ENCODE measurements at places on chromosomes 4 and X.

DNA sequence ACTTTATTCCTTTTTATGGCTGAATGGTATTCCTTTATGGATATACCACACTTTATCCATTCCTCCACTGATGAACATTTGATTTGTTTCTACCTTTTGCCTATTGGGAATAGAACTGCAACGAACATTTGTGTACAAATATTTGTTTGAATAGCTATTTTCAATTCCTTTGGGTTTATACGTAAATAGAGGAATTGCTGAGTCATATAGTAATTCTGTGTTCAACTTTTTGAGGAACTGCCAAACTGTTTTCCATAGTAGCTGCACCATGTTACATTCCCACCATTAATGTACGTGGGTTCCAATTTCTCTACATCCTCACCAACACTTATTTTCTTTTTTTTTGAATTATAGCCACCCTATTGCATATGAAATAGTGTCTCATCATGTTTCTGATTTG, 156.5 kb upstream of the ATP6AP2 start:
- DNase-seq = no peak

DNA sequence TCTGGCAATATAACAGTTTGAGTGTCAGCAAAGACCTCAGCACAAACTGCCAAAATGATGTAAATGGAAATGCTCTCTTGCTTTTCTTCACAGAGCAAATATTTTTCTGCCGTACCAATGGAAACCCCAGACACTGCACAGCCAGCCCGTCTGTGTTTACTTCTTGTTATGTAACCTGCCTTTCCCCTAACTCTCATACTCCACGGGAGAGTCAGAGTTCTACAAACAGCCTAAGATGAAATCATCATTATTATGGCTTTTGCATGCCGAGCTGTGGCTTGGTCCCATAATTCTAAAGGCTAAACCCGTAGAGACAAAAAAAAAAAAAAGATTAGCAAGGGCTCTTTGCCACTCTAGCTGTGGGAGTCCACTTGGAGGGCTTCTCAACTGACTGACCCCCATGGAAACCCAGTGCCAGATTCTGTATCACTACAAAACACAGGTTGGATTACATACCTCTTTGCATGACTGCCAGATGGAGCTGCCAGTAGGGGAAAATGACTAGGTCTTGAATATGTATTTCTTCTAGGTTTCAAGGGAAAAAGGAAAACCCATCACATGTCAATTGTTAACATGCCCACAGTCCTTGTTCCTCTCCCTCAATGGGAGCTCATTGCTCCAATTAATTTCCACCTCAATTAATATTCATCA, 197.2 kb upstream of the CNKSR2 start:
- no peak for DNase-seq

GRCh38 chr4:176191974-176192373, 3.4 kb downstream of the SPATA4 start:
- DNase-seq = no peak

GRCh38 chrX:119121341-119121740, 6.3 kb downstream of the KIAA1210 start:
- no peak for DNase-seq

DNA sequence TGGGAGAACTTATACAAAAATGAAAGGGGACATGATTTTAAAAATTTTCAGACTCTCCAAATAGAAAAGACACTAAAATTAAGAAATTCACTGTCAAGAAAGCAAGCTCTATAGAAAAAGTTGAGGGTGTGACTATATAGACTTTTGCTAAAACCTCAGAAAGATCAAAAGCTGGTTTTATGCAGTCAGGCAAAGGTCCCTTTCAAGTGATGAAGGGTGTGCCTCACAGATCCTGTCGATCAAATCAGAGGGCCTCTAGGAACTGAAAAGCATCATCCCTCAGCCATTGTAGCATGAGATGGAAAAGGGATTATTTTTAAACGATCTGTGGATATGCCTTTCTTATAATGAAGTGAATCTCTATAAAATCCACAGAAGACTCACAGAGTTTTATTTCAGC, 116.5 kb downstream of the FAM13A start:
- DNase-seq = no peak

DNA sequence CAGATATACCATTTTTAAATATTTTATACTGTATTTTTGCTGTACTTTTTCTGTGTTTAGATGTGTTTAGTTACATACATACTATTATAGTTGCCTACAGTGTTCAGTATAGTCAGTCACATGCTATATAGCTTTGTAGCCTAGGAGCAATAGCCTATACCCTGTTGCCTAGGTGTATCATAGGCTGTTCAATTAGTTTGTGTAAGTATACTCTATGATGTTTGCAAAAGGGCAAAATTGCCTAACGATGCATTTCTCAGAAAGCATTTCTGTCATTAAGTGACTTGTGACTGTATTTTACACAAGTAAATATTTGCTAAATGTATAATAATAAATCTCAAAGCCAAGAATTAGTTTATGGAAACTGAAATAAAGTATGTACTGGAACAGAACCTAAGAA, 9.5 kb downstream of the ETFDH start:
- DNase-seq = no peak

GRCh38 chr4:107153228-107153627, 117.1 kb upstream of the DKK2 start:
- DNase-seq = peak; percentile 4

DNA sequence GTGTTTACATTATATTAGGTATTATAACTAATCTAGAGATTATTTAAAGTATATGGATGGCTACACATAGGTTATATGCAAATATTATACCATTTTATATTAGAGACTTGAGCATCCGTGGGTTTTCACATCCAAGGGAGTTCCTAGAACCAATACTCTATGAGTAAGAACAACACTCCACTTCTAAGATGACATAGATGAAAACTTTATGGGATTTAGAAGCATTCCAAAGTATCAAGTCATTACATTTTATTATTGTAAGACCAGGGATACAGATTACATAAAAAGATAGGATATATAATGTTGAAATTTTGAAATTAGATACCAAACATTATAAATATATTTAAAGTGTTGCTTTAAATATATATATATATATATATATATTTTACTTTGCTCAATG, 207.0 kb downstream of the NAP1L3 start:
- DNase-seq = no peak

- no peak for DNase-seq
These were observed 33.2 kb upstream of the SLC9A7 start for GRCh38 chrX:46791927-46792809.

DNA sequence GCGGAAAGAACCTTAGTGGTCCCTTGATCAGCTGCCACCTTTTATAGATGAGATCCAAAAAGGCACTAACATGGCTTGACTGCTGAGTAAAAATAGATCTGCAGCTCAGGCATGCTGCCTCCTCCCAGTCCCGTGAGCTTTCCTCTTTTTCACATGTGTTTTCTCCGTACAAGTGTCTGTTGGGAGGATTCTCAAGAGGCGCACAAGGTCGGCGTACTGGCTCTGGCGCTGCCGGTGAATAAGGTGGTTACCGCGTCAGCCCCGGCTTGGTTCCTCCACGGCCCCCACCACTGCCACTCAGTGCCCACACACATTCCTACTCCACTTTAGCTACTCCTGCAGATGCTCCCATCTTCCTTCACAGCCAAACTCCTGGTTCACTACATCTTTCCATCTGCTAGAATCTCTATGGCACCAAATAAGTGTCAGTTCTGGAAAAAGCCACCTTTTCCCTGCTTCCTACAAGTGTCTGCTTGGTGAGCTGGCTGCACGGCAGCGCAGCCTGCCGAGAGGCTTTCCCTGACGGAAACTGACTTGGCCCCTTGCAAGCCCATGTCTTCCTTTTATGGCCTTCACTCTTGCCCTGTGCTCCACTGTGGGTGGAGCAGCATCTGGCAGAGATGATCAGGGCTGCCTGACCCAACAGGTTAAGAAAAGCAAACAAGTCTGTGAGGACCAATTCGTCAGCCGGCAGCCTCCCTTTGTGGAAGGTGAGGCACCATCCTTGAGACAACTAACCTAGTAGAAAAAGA, 99.8 kb downstream of the KLHL8 start:
- no peak for DNase-seq

DNA sequence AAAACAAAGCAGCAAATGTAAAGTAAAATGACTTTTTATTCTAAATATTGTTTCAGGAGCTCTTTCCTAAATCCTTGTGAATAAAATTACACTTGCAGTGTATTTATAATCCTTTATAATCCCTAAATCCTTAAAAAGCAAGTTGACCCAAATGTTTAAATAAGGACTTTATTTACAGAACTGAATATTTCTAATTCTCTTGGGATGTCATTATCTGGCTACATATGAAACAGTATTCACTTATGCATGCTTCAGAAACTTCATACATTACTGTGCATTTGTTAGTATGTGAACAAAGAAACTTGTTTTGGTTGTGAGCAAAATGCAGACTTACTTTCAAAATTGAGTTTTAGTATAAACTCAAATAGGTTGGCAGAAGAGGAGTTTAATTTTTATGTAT, 49.2 kb downstream of the PTTG2 start:
- DNase-seq = no peak

DNA sequence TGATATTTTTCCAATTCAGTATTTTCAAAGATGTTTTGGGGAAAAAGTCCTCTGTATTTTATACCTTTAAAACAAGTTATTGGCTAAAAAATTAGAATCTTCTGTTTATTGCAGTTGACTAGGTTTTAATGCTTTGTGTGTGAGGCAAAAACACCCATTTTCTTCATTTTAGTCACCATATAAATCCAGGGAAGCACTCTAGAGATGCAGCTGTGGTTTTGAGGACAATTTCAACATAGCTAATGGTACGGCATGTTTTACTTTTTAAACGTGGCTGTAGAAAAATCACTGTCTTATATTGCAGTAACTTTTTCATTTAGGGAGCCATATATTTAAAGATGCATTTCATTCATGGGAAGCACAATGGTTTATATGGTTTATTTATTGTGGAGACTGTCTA, 129.1 kb upstream of the PITX2 start:
- no peak for DNase-seq

DNA sequence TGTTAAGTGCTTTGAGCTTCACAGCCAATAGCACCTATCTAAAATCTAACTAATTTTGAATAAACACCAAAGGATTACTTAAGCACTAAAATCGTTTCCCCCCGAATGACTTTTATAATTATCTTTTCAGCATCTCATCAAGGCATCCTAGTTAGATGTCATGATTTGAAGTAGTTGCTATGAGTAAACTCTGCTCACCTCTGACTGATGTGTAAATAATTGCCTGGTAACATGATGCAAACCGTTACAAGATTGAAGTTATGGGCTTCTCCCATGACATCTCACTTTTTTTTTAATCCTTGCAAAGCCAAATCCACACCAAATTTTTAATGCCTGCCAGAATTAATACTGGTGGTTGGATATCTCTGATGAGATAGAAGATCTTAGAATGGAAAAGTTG, 377.1 kb downstream of the PRDM5 start:
- DNase-seq = no peak

GRCh38 chr4:7109169-7109568, 41.3 kb upstream of the GRPEL1 start:
- DNase-seq = no peak

- peak; percentile 12 for DNase-seq
These were observed 204.7 kb upstream of the S100G start for GRCh38 chrX:16445166-16445752.

DNA sequence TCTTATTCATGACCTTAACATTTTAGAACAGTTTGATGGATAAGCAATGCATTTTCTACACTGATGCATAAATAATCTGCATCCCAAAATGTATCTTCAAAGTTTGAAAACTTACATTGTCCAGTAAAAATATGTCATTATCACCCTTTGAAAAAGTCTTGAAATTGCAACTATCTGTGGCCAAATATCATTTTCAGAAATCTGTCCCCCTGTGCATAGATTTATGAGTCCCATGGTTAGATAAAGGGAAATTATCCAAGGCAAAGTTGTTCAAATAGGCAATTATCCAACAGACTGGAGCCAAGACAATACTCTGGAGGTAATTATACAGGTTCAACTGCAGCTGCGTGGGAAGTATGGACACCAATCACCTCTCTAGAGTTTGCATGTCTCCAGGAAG, 182.5 kb upstream of the INTU start:
- DNase-seq = no peak

DNA sequence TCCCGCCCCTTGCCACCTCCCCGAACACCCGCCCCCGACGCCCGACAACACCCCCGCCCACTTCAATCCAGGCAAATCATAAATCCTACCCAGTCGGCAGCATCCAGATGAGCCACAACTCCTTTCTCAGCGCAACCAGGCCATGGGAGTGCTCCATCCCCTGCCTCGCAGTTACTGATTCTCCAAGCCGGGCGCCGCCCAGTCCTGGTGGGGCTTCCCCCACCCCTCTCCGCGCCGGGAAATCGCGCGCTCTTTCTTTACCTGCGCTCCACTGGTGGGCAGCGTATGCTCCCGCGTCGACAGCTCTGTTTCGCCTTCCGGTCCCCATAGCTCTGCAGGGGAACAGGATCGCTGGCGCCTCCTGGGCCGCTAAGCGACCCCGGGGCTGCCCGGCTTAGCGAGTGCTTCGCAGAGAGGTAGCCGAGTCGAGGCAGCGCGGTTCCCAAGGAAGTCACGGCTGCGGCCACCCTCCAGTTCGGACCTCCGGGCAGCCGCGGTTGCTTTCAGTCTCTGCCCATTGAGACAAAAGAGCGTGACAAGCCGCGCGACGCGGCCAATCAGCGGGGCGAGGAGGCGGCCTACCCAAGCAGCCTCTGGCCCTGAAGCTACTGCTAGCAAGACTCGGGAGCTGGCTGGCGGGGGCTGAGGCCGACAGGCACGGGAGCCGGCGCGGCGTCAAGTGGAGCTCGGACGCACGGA, 43.7 kb upstream of the TMSB15B start:
- DNase-seq = peak; percentile 65

DNA sequence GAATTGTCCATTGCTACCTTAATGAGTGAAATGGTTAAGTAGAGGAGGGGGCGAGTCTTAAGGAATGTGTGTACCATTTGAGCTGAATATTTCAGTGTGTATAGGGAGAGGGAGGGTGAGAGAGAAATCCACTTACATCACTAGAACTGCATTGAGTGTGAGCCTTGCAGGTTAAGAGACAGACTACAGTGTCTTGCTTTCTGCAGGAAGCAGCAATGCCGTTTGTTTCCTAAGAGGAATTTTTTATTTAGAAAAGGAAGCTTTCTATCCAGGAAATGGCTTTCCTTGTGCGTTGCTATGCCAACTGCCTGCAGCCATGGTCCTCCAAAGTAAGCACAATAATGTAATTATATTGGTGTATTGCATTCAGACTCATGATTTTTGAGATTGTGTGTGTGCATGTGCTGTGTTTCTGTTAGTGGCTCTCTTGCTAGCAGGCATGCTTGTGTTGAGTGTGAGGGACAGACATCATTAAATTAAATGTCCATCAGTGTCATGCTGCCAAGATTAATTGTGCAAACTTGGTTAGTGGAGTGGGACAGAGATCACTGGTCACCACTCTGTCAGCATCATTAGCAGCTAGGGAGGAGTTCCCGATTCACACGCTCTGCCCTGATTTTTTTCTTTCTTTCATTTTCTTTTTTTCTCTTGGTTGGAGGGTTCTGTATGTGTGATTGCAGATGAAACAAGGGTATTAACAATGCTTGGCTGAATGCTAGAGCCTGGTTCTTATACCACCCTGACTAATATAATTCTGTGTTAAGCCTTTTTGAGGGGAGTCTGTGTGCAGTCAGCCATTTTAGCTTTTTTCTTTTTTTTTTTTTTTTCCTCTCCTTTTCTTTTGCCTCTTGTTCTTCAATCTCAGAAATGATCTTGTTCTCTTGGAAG, 164.3 kb downstream of the RAPGEF2 start:
- DNase-seq = no peak

GRCh38 chr4:127832585-127832984, 48.1 kb upstream of the PLK4 start:
- no peak for DNase-seq

- no peak for DNase-seq
These were observed 124.7 kb downstream of the CBR4 start for GRCh38 chr4:168885400-168885799.

Measured in neuronal stem cell (in vitro differentiated cells).